ENCODE measurements at places on chromosomes 1 and 21.

DNA sequence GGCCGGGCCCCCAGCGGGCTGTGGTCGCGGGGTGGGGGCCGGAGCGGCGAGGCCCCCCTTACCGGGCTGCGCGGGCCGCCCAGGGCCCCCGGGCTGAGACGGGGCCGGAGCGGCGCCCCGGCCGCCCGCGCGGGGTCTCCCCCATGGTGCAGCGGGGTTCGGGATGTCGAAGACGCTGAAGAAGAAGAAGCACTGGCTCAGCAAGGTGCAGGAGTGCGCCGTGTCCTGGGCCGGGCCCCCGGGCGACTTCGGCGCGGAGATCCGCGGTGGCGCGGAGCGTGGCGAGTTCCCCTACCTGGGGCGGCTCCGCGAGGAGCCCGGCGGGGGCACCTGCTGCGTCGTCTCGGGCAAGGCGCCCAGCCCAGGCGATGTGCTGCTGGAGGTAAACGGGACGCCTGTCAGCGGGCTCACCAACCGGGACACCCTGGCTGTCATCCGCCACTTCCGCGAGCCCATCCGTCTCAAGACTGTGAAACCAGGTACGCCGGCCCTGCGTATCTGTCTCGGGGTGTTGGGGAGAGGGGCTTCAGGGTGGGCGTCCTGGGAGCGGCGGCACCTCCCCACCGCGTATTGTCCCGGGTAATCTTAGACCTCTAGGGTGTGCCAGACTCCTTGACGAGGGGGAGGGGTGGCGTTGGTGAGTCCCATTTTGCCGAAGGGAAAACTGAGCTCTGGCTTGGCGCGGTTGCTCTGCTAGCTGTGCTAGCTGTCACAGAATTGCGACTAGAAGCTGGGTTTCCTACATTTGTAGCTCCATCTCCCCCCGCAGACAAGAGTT is 745 bp downstream of the MAGI3 start:
- DNase-seq = peak; percentile 89

- DNase-seq = no peak
Observed at GRCh38 chr1:89760496-89760895, 60.3 kb upstream of the LRRC8D start.

DNA sequence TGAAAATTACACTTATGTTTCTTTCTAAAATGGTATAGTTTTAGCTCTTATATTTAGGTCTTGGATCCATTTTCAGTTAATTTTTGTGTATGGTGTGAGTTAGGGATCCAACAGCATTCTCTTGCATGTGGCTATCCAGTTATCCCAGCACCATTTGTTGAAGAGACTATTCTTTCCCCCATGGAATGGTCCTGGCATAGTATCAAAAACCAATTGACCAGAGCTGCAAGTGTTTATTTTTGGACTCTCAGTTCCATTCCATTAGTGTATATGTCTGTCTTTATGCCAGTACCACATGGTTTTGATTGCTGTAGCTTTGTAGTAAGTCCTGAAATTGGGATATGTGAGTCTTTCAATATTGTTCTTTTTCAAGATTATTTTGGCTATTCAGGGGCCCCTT is 14.3 kb downstream of the TTLL10 start:
- no peak for DNase-seq

GRCh38 chr1:235932090-235932510 is 65.4 kb upstream of the LYST start:
- no peak for DNase-seq

DNA sequence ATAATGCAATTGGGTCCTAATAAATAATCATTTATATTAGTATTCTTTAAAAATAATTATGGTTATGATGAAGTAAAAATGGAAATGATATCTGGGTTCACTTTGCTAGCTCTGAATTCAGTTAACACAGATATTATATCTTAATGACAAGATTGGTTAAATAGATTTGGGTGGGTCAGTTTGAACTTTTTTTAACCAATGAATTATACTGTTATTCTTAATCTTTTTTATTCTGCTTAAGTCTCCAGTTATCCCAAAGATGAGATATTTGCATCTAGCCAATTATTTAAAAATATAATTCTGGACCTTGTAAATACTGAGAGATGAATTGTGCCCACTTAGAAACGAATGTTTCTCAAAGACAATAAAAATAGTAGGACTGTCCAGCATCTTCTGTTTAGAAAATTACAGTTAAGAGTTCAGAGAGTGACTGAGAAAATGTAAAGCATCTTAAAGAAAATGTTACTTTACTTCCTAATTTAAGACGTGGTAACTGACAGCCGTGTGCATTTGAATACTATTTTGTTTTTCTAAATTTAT is 345.2 kb downstream of the USP25 start:
- no peak for DNase-seq

GRCh38 chr1:203685168-203685567 is 58.5 kb downstream of the ATP2B4 start:
- no peak for DNase-seq

DNA sequence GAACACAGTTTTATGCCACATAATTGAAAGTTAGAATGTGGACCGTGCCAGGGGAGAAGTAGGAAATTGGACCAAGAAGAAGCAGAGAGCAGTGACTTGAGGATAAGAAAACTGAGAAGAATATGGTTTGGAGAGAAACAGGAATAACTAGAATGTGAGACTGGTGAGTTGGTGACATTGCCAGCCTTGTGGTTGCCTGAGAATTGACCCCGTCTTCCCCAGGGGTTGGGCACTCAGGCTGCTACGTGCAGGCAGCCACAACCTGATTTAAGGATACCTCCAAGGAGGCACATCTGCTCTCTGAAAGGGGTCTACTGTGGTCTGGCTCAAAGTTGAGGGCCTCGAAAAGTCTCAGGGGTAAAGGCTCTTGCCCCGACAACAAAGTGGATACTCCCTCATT is 112.1 kb upstream of the ARTN start:
- DNase-seq = no peak

GRCh38 chr21:45769896-45770295 is 126.4 kb downstream of the PCBP3 start:
- DNase-seq = no peak

DNA sequence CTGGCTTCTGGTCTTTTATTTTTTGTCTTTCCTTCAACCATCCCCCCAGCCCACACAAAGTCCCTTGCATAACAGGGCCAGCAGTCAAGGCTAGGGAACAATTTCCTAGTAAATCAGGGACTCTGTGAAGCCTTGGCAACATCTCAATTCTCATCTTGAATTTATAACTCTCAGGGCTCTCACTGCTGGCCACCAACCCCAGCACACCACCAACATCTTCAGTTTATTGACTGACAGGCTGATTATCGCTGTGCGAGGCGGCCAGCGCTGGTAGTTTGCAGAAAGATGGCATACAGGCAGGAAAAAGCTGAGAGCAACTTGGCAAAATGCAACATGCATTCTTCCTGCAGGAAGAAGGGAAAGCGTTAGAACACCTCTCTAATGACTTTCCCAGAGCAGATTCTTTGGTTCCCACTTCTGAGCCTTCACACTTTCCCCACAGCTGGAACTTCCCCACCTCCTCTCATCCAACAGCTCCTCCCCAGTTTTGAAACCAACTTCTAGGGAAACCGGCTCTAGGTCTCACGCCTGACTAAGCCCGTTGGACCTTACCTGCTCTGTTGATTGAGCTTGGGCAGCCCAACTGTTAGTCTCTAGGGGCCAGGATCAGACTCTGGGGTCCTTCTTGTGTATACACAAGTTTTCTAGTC is 26.3 kb upstream of the CSF1 start:
- no peak for DNase-seq

- no peak for DNase-seq
Observed at GRCh38 chr21:42411197-42411869, 7.6 kb downstream of the UBASH3A start.

DNA sequence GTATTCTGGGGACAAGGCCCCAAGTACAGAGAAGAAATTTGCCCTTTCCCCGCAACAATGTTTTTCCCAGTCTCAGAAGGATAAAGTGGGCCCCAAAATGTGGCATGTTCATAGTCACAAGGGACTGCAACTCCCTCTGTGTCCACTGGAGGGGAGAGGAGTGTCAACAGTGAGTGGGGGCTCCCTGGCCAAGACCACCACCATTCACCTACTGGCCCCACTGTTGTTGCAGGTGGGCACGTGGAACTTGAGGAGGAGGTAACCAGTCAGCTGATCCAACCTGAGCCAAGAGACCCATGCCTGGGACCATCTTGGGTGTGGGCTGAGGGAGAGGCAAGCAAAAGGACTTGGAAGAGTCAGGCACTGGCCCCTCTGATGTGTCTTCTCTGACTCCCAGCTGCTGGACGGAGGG is 777 bp downstream of the NUDT17 start:
- DNase-seq = no peak

DNA sequence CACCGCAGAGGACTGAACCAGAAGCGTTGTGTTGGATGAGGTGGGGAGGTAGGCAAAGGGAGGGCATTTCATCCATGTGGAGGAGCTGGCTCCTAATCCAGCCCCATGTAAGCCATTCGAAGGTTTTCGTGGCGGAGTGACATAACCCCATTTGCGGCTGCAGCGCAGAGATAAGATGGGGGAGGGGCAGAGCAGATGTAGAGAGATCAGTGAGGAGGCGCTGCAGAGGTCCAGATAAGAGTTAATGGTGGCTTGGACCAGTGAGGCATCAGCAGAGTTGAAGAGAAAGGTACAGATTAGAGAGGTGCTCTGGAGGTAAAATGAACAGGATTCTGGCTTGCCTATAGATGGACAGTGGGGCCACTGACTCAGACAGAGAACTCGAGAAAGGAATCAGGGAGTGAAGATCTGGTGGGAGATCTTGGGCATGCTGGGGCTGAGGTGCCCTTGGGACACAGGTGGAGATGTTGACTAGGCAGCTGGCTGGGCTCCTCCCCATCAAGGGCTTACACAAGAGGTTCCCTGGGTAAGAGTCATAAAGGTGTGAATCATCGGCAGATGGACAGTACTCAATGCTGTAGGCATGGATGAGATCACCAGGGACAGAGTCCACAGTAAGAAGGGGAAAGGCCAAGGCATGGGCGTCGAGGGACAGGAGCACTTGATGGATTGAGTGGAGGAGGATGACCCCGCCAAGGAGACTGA is 7.8 kb upstream of the PTPRF start:
- DNase-seq = no peak

- no peak for DNase-seq
Observed at GRCh38 chr21:43640400-43640799, 18.9 kb downstream of the HSF2BP start.

DNA sequence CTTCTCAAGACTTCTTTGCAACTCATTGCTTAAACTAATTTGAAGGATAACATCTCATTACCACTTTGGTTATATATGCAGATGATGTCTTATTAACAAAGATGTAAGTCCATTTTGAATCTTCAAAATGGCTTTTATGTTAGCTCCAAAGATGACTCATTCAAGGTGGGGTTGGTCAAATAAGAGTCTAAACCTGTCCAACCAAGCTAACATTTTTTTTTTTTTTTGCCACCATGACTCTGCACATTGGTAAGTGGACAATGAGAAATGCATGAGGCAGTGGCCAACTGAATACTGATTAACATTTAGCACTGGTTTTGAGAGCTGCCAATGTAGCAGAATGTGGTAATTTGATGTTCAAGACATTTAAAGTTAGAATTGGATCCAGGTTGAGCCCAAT is 278 bp upstream of the KRTAP27-1 start:
- DNase-seq = no peak

DNA sequence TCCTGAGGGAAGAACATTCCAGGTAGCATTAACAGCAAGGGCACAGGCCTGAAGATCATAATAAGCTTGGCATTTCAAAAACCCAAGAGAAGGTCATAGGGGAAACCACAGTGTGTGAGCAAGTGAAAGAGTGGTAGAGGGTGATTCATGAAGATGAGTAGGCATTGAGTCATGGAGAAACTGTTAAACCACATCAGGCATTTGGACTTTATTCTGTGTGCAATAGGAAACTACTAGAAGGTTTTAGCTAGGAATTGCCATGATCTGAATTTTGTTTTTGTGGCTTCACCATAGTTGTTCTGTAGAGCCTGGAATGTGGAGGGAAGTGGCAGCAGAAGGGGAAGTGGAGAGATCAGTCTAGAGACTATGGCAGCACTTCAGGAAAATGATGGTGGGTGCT is 359.0 kb upstream of the PTBP2 start:
- DNase-seq = no peak
